ENCODE measurements at places on chromosomes 4 and X. TPM values are rescaled to one million over a fixed set of nuclear protein-coding genes. Genes with fewer than 3 reads are reported as not detected.

RBM46 gene
- 0.09 TPM for total RNA-seq

TCEAL1 gene
- 15.1 TPM for total RNA-seq

DRD5 gene
- not detected for total RNA-seq

QRFPR gene
- not detected for total RNA-seq

BMX gene
- total RNA-seq: 0.14 TPM

SPATA18 gene
- 13.9 TPM for total RNA-seq

SPANXC gene
- not detected for total RNA-seq

CXorf38 gene
- total RNA-seq: 5.8 TPM

FAT4 gene
- 8.1 TPM for total RNA-seq

HSFX2 gene
- total RNA-seq: 0.14 TPM

SNX12 gene
- total RNA-seq: 57.5 TPM

STAP1 gene
- total RNA-seq: not detected

LONRF3 gene
- total RNA-seq: 0.28 TPM

GLOD5 gene
- total RNA-seq: not detected

GABRE gene
- total RNA-seq: 58.4 TPM

APELA gene
- not detected for total RNA-seq
